ENCODE measurements at places on chromosomes 5 and 9.

GRCh38 chr5:159419576-159419975, 89.3 kb upstream of the IL12B start:
- DNase-seq: no peak

DNA sequence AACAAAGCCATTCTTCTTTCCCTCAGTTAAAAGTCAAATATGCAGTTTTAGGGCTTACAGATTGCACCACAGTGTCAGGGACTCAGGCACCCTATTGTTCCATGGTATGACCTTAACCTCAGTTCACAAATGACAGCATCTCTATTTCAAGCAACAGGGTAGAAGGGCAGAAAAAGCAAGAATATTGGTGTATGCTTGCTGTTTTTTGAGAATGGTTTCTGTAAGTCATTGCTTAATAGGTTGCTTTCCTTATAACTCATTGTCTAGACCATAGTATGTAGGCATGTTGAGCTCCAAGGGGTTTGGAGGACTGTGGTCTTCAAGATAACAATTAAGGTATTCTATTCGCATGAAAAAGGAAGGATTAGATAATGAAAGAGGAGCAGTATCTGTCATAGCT, 183.5 kb upstream of the EDIL3 start:
- no peak for DNase-seq

DNA sequence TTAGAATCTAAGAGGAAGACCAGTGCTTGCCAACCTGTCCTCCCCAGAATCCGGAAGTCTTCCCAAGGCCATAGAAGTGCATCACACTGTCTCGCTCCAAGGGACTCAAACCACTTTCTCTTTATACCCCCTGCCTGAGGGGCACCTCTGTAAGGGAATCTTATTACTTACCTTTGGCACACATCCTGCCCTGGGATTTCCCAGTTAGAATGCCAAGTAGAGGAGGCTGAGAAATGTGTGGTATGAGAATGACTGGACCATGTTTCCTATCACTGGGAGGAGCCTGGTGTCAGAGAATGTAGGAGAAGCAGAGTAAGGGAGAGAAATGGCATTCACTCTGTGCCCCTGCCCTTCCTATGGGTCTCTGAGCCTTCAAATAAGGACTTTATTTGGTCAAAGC, 85.8 kb downstream of the AOPEP start:
- DNase-seq: no peak

DNA sequence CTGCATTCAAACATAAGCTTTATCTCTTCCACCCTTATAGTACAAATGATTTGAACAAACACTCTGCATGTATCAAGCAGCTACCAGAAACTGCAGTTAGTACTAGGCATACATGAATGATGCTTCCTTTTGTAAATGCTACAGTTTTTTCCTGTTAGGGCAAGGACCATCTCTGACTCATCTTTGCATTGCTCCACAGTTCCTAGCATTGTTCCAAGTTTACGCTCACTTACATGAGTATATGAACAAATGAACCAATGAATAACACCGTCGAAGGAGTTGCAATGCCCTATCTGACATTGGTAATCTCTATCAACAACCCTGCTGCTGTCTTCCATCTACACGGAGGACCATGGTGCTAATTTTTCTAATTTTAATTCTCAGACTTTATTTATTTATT, 2.1 kb upstream of the ALDH7A1 start:
- no peak for DNase-seq

- no peak for DNase-seq
These were observed 72.4 kb downstream of the KIAA0825 start for GRCh38 chr5:94545870-94546625.

DNA sequence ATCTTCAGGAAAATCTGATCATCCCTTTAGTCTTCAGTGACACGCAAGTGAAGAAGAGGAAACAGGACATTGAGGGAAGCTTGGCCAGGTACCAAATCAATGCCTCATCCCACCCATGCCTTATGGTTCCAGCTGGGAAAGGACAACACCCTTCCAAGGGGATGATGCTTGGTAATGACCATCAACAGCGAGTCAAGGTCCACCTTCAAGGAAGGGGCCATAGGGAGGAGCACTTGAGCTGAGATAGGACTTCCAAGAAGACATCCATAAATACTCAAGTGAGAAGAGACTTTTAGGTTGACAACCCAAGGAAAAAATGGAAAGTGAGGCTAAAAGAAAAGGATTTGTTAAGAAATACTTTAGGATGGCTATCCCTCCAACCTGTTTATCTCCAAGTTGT, 27.1 kb upstream of the GAS1 start:
- DNase-seq: no peak

DNA sequence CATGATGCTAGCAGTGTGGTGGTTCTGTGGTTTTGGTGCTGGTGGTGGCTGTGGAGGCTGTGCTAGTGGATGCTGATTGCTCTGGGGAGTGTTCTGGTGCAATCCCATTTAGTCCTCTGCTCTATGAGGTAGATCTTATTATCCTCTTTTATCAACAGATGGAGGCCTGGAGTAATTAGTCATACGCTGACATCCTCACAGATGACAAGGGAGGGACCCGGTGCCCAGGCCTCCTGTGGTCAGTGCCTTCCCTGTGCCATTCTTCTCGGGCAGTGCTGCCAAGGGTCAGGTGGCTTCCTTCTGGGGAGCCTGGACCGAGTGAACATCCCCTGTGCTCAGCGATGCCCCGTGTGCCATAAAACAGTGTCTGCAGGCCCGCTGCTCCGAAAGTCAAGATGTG, 74.5 kb downstream of the COL5A1 start:
- DNase-seq: no peak

GRCh38 chr5:146877178-146877681, 1.3 kb downstream of the PPP2R2B start:
- no peak for DNase-seq

- no peak for DNase-seq
These were observed 34.5 kb downstream of the TRIO start for GRCh38 chr5:14177634-14178033.

DNA sequence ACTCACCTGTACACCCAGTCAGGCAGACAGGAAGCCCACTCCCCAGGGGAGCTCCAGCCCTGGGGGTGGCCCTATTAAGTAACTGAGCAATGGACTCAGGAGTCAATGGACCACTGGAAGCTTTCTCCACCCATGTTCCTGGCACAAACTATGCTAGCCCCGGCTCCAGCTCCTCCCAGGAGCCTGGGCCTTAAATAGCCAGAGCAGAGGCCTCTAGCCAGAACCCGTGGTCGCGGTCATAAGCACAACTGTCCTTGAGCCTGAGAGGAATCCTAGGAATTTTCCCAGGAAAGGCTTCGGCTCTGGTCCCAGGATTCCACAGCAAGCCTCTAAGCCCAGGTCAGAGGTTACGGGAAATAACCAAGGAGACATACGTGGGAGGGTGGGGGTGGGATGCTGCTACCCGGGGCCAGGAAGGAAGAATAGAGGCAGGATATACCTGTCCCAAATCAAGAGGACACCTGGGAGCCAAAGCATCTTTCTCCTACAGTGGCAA, 5.5 kb downstream of the SEPTIN8 start:
- peak; percentile 81 for DNase-seq

GRCh38 chr9:92649007-92649406, 20.9 kb downstream of the IPPK start:
- DNase-seq: no peak

DNA sequence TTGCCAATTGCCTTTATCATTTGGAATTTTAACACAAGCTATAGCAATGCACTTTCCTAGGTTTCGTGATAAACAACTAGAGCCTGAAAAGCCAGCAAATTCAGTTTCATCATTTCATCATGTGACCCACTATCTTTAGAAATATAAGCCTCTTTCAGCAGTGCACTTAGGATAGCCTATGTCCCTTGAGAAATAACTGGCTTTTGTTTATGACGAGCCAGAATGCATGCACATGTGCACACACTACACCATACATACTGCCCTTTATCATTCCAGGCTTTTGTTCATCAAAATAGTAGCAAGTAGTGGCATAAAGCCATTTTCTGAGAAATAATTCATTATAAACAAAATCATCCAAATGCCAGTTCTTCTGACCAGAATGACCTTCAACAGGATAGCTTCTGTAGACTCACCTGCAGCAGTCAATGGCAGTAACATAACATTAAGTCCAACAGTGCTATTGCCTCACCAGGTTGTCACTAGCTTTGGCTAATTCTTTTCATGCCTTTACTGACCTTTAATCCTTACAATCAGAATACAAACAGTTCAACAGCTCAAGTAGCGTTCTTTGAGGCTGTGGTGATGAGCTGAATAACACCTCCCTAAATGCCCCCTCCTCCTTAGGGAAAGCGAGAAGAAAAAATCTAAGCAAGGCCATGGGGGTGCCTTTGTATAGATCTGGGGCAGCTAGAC, 132.3 kb upstream of the SMARCA2 start:
- DNase-seq: no peak

- DNase-seq: peak; percentile 20
These were observed 132.9 kb upstream of the ACO1 start for GRCh38 chr9:32251539-32251938.

DNA sequence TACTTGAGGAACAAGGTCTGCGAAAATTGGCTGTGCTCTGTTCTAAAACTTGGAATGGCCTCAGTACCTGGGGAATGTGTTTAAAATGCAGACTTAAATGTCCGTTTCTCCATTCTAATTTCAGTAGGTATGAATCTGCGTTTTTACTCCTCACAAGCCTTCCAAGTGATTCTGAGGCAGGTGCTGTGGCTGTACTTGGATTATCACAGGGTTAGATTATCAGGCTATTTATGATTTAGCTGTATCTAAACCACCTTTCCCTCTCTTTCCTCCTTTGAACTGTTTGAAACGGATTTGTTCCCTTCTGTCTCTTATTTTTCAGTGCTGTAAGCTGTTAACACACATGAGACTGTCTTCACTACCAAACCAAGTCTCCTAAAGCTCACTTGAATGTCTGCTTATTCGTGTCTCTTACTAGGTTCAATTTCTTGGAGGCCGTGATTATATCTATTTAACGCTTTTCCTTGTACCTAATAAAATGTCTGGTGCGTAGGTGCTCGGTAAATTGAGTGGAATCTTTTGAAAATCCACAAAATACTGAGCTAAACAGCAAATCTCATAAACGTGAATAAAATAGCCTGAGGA, 714 bp upstream of the CETN3 start:
- DNase-seq: no peak

GRCh38 chr5:8288897-8289516, 420.1 kb downstream of the MTRR start:
- DNase-seq: no peak

DNA sequence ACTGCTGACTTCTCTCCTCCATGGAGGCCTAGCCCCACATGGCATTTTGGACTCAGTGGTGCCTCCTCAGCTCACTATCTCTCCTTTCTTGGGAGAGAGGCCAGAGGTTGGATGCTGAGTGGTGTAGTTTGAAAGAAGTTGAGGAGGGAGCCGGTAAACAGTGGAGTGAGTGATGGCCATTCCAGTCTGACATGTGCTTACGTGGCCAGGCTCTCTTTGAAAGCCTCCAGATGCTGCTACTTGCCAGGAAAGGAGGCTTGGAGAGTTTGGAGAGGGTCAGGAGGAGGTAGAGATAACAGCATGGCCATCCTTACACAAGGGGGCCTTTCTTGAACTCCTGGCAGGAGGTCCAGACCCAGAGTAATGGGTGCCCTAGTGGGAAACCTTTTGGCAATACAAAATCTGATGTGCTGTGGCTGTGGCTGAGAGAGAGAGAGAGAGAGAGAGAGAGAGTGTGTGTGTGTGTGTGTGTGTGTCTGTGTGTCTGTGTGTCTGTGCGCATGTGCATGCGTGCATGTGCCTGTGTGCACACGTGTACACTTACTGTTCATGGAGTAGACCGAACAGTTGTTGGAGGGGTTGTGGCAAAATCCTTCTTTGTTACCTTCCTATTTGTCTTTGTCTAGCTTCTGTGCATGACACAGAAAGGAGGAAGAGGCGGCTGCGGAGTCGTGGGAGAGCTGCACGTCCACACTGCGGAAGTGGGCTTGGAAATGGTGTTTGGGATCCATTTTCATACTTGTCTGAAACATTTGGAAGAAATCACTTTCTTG, 37.8 kb downstream of the RALGPS1 start:
- no peak for DNase-seq

GRCh38 chr9:98860871-98861293, 53.4 kb downstream of the GALNT12 start:
- DNase-seq: peak; percentile 87

- no peak for DNase-seq
These were observed 77.1 kb upstream of the GOLM1 start for GRCh38 chr9:86176468-86176867.

DNA sequence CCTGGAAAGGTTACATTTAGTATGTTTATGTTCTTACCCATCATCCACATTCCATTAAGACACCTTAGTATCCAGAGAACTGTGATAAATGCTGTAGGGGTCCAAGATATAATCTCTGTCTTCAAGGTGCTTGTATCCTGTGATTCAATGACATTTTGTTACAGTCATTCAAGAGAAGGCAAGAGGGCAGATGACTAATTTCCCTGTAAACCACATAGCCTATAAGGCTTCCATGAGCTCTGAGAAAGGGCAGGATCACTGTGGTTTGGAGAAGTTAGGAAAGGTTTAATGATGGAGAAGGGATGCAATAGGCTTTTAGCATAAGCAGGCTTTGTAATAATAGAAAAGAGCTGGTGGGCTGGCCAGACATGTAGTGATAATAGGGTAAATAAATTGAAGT, 40.0 kb downstream of the PAPPA start:
- no peak for DNase-seq

GRCh38 chr9:129396365-129396708, 218.3 kb upstream of the IER5L start:
- no peak for DNase-seq
